ENCODE measurements at places on chromosomes 12 and 14. TPM values are rescaled to one million over a fixed set of nuclear protein-coding genes. Genes with fewer than 3 reads are reported as not detected.

The SRRM4 gene
- total RNA-seq, result not detected

The DUSP16 gene
- 20.0 TPM for total RNA-seq

The MYBPC1 gene
- not detected for total RNA-seq

- DNase-seq, result no peak
Measured at GRCh38 chr14:69199786-69200185, 8.5 kb downstream of the EXD2 start.

- DNase-seq, result no peak
Measured at GRCh38 chr12:27472604-27473003, 26.1 kb downstream of the SMCO2 start.

DNA sequence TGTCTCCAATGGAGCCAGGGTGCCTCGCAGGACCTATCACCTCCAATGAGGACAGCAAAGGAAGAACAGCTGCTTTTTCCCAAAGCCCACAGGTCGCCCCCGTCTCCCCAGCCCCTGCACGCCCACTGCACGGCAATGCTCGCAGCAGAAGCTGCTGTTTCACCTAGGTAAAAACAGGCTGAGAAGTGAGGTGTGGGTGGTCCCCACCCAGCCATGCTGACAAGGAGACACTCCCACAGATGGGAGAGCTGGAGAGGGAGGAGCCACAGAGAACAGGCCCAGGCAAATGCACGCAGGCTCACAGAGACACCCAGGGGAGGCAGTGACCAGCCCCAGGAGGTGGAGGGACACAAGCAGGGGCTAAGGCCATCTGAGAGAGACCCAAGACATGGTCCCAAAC is 10.4 kb downstream of the CFAP73 start:
- no peak for DNase-seq

DNA sequence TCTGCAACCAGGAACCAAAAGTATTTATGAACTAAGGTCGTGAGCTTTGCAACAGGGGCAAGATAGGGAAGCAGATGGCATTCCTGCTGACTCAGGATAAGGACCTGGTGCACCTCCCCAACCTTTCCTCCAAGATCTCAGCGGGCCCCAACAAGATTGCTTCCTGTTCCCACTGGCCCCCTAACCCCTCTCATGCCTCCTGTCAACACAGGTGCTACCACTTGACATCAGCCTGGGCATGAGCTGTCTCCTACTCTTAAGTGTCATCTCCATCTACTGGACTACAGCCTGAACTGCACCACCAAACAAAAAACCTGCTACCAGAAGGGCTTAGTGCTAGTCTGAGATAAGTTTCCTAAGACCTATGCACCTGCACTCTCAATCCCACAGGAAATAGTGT is 32.7 kb downstream of the MED6 start:
- peak; percentile 43 for DNase-seq

- peak; percentile 90 for DNase-seq
Measured at GRCh38 chr12:73421832-73422231, 1115.8 kb upstream of the ATXN7L3B start.
